ENCODE measurements at places on chromosomes 3 and 15.

DNA sequence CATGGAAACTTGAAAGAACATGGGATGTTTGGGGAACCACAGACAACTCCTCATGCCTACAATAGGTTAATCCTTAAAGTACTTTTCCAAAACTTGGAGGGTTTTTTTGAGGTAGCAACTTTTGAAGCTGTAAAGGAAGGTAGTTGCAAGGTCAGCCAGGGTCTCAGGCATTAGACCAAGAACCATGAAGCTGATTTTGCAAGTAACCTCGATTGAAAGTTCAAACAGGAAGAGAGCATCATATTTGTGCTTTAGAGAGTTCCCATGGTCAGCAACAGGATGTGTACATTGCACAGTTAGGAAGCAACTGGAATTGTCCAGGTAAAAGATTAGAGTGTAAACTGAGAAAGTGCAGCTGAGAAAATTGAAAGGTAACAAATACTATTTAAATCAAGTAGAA lies 199.8 kb upstream of the NR2F2 start:
- DNase-seq = no peak

- DNase-seq = no peak
Measured at GRCh38 chr15:45549541-45550220, 27.1 kb upstream of the SLC30A4 start.

DNA sequence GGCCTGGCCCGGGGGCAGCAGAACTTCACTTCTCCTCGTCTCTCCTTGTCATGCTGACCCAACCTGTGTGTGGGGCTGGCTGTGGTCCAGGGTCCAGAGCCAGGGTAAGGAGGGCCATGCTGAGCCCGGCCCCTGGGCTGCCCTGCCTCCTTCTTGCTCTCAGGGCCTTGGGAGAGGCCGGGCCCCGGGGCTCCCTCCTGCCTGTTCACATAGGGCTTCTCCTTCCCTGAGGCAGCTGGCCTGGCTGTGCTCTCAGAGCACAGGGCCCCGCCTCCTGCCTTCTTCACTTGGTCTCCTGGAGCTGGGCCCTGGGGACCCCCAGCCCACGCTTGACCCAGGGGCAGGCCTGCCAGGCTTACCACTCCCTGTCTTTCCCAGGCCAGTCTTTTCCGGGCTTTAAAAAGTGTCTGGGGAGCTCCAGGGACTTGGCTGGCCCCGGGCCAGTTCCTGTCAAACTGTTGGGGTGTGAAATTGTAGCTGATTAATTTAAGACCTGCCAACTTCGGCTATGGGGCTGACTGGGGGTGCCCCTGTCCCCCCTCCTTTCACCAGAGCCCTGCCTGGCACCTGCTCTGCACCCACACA lies 11.8 kb downstream of the PLXNA1 start:
- no peak for DNase-seq

DNA sequence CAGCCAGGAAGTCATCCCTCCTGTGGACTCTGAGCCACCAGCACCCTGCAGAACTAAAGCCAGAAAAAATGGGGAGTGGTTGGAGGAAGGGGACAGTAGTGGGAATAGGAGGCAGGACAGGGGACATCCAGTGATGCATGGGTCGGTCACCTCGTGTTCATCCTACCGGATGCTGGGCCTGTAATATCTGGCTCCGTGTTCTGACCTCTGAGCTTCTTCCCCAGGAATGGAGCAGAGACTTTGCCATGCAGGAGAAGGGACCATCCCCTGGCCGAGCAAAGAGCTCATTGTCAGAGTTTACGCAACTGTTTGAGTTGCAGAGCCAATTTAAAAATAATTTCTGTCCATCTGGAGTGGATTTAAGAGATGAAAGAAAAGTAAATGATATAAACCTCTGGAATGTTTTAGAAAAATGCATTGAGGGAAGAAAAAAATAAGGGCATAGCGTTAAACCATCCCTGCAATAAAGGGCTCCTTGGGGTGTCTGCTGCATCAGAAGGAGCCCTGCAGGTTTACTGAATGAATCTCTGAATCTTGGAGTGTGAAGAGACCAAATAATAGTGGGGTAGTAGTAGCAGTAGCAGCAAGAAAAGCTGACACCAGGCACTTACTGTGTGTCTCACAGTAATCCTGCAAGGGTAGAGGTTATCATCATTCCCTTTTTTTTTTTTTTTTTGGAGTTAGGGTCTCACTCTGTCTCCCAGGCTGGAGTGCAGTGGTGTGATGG lies 70.9 kb downstream of the AAGAB start:
- peak; percentile 3 for DNase-seq

GRCh38 chr15:58608711-58609110 lies 140.8 kb downstream of the ADAM10 start:
- DNase-seq = no peak

DNA sequence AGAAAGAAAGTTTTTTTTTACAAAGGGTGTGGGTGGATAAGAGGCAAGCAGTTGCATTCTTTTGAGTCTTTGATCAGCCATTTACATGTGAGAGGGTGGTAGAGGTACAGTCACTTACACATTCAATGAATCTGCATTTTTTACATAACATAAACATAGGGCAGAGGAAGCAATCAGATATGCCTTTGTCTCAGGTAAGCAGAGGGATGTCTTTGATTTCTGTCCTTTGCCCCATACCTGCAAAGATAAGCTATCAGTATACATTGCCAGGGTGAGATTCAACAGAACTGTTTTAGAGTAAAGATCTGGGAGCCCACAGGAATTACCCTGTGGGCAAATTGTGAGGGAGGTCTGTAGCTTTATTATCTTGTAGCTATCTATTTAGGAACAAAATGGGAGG lies 5.4 kb upstream of the PPP1R2 start:
- no peak for DNase-seq

GRCh38 chr3:50254577-50255250 lies 14.2 kb upstream of the SEMA3B start:
- DNase-seq = no peak

- DNase-seq = no peak
Measured at GRCh38 chr3:87203809-87204208, 23.3 kb upstream of the CHMP2B start.

- no peak for DNase-seq
Measured at GRCh38 chr3:186588632-186589031, 18.1 kb downstream of the DNAJB11 start.

DNA sequence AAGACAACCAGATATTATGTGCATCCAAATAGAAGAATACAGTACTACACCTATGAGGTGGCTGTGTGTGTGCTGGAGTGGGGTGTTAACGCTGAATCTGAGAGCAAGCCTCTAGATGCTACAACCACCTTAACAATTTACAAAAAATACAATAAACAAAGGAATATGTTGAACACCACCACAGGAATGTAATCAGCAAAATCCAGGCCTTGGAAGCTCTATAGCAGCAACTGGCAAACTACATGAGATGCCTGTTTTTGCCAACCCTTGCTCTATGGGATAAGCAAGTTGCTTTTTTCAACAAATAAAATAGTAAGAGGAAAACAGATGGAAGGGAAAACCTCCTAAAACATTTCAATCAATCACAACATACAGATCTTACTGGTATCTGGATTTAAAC lies 23.9 kb downstream of the SLTM start:
- no peak for DNase-seq

DNA sequence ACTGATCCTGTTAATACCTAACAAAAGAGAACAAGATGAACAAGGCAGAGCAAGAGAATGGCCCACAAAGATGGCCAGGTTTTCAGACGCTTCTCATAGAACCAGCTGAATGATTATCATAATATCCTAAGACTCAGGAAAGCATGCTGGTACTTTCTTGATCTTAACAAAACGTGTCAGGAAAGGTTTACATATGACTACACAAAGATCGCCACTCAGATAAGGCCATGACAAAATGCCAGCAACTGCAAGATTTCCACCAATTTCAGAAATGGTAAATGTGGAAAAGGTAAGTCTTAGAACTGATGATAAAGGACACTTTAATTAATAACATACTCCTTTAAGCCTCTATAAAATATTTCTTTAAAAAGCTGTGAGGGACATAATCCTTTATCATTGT lies 108.8 kb downstream of the DLG1 start:
- no peak for DNase-seq

DNA sequence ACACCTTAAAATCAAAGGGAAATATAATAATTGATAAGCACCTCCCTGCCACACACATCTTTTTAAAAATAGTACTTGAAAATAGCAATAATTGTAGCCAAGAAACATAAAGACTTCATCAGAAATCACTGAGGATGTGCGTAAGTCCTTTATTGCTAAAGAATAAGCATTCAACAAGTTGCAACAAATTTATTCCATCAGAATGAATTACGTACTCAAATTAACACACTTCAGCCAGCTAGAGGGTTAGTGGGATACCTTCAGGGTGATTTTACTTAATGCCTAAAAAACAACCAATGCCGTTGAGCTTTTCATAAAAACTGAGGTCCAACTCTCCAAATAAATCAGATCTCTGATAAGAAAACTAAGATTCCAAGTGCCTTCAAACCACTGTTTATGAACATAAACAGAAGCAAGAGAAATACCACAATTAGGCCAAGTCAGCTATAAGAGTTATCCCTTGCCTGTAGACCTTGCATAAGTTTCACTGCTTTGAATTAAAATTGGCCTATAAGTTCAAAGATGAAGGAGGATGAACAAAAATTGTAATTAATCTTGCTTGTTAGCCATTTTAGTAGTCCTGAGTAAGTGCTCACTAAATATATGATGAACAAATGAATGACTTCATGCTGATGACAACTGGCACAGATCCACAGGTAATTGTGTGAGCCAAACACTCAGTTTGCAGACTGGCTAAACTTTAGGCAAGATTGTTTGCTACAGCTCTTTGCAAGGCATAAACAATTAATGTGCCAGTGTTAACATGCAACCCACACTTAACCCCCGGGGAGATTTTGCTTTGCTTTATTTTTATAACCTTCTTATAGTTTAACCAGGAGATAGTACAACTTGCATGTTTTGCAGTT lies 375.1 kb upstream of the THBS1 start:
- DNase-seq = no peak

- DNase-seq = peak; percentile 45
Measured at GRCh38 chr3:129182390-129183185, 1.1 kb downstream of the CNBP start.

DNA sequence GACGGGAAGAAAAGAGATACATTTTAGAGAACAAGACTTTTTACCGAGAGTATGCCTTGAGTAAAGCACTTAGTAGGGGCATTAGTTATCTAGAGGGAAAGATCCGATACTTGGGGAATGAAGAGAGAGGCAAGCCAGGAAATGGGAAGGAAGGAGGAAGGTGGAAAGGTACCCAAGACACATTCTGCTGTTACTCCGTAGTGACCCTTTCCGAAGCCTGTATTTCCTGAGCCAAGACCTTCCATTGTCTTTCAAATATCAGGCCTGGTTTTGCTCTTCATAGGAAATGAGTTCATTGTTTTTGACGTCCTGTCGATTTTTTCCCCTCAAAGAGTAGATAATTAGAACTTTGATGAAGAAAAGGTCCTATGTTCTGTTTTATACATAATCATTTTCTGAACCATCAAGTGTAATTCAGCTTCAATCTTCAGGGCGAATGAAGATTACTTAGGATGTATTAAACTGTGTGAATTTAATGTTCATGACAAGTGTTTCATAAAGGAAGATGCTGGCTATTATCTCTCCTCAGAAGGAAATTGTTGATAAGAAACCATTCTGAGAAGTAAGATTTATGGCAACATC lies 95.7 kb downstream of the PPM1L start:
- no peak for DNase-seq

GRCh38 chr3:151548195-151548594 lies 87.3 kb upstream of the IGSF10 start:
- no peak for DNase-seq

GRCh38 chr3:48765376-48765775 lies 48.4 kb upstream of the IP6K2 start:
- no peak for DNase-seq

GRCh38 chr3:65558826-65559225 lies 479.9 kb downstream of the MAGI1 start:
- DNase-seq = no peak

GRCh38 chr3:193599393-193599792 lies 6.4 kb downstream of the OPA1 start:
- no peak for DNase-seq

DNA sequence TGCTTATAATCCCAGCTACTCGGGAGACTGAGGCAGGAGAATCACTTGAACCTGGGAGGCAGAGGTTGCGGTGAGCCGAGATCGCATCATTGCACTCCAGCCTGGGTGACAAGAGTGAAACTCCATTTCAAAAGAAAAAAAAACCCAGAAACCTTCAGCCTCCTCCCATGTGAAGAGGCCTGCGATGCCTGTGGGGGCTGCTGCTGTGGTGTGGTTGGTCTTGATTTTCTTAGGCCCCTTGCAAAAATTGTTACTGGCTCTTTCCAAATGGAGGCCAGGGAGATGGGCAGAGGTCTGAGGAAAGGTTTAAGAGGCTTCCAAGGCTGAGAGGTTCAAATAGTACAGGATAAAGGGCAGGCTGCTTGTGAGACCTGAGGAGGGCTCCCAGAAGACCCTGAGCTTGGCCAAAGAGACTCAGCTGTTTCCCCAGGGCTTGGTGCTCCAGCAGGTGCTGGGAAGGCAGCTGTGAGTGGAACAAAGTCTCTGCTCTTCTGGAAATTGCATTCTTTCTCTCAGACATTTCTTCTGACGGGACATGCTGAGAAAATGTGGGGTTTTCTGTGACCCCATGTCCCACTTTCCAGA lies 18.4 kb downstream of the GCSAM start:
- no peak for DNase-seq
